ENCODE measurements at places on chromosomes 5 and 9.

DNA sequence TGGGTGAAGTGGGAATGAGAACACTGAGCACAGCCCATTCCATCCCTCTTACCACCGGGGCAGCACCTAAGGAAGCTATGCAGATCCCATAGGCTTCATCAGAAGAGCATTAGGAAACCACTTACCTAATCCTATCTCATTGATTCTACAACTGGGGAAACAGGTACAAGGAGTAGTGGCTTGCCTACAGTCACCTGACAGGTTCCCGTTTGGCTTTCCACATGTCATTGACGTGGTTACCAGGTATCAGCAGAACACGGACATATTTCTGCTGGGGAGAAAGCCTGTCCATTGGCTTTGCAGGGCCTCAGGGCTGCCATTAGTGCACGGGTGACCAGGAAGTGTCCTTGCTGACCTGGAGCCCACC, 11.3 kb downstream of the AFAP1L1 start:
- DNase-seq, result no peak

DNA sequence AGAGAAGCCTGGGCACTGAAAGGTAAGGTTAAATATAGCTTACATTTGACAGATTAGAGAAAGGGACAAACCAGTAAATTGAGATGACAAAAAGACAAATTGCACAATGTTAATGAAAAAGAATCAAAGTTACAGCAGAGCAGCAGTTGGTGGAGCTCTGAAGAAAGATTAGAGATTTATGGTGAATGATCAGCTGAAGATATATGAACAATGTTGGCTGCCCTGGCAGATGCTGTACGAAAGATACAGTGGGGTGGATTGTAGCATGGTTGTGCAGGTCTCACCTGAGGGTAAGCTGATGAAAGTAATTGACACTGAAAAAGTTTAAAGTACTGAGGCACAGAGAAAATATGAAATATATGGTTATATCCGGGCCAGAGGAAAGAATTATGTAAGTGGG, 492.1 kb downstream of the ARHGEF28 start:
- no peak for DNase-seq

- DNase-seq, result no peak
These were observed 26.9 kb downstream of the DAP start for GRCh38 chr5:10734037-10734709.

DNA sequence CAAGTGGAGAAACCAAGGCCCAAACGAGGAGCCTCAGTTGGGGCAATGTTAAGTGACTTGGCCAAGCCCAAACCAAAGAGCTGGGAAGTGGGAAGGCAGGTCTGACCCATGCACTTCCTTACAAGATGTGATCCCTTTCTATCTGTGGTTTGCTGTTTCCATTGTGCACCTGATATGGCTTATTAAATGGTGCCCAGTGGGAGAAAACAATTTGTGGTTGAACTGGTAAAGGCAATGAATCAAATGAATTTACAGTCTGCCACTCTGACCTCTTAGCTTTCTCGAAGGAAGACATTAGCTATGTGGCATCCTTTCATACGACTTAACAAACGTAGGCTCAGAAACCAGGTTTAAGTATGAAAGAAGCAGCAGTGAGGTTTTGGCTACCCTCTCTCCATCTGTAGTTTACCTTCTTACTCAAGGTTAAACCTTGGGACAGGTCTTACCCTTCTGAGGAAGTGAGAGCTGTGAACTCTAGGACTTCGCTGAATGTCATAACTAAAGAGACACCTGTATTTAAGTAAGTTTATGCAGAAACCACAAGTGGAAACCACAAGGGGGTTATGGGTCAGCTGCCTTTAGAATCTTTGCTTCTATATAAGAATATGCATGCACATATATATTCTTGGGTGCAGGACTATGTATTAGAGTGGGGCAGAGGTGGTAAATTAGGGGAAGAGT, 100.5 kb upstream of the SPATA31D4 start:
- DNase-seq, result no peak

DNA sequence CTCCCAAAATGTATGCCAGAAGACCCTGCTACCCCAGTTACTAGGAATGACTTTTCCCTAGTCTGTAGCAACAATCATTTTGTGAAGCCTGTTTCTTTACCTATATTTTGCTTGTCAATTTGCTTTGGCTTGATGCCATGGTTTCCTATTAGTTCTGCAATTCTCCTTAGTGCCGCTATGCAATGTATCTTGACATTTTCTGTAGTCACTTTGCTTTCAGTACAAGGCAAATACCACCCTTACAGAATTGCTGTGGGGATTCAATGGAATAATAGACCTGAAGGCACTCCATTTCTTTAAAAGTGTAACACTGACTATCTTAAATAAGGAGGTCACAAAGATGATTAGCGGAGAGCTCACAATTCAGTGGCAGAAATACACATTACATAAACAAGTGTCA, 291.1 kb downstream of the NR2F1-AS1 start:
- DNase-seq, result no peak

GRCh38 chr5:53642061-53642460, 81.6 kb downstream of the NDUFS4 start:
- no peak for DNase-seq

- no peak for DNase-seq
These were observed 798.8 kb downstream of the CDH9 start for GRCh38 chr5:26239588-26239987.

GRCh38 chr5:15887093-15887492, 292.5 kb downstream of the MARCHF11 start:
- no peak for DNase-seq

DNA sequence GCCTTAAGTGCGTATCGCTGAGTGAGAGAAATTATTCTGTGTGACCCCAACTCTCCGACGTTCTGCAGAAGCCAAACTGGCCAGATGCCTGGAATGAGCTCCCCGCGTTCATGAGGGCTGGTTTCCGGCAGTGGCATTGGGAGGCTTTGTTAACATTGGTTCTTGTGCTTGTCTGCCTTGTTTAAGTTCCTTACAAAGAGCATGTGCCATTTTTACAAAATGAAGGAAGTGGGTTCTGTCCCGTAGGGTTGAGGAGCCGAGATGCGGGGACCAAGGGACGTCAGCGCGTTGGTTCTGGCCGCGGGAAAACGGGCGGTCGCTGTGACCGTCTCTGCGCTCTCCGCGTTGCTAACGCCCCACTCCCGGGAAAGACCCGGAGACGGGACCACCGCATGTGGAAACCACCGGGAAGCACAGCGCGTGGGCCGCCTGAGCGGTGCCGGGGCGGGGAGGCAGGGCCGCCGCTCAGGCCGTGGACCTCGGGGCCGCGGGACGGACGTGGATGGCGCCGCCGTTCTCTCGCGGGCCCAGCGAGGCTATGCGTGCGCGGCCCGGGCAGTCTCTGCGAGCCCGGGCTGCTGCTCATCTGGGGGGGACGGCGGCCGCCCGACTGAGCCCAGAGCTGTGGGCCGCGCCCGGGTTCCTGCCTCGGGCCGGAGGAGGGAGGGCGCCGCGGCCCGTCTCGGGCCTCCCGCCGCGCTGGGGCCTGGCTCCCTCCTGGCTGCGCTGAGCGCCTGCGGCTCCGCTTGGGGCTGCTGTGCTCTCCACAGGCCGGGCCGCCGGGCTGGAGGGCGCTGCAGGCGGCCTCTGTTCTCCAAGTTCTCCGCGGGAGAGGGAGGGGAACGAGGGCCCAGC, 13.4 kb downstream of the RABL6 start:
- no peak for DNase-seq

GRCh38 chr9:75754080-75754479, 136.4 kb upstream of the PCSK5 start:
- no peak for DNase-seq

GRCh38 chr5:135462304-135462703, 10.2 kb upstream of the TIFAB start:
- DNase-seq, result no peak

DNA sequence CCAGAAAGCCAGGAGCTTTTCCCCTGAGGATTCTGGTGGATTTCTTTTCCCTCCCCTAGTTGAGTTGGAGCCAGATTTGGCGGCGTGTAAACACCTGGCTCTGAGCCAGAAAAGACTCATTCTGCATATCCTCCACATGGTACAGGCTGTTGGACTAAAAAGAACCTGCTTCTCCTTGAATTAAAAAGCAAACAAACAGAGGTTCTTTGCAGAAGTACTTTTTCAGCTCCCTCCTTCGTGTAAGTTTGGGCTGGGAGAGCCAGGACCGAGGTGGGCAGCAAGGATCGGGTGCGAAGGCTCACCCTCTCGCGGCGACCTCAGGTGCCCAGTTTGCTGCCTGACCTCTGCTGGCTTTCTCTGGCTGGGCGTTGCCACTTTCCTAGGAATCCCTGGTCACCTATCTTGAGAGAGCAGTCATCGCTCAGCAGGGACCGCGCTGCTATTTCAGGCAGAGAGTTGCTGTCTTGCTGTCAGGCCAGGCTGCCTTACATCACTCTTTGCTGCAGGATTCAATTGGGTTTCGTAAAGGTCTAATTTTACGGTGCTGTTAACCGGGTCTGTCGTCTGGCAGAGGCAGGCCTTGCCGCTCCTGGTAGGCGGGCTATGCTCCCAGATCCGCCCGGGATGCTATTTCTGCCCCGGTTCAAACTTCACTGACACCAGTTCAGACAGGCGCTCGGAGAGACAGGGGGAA, 3.2 kb downstream of the PAPPA start:
- DNase-seq, result no peak

GRCh38 chr5:157581901-157582300, 6.3 kb upstream of the ADAM19 start:
- DNase-seq, result no peak

GRCh38 chr9:121271368-121272341, 3.7 kb downstream of the GSN start:
- no peak for DNase-seq

GRCh38 chr9:127917603-127918002, 762 bp upstream of the ST6GALNAC4 start:
- DNase-seq, result no peak

DNA sequence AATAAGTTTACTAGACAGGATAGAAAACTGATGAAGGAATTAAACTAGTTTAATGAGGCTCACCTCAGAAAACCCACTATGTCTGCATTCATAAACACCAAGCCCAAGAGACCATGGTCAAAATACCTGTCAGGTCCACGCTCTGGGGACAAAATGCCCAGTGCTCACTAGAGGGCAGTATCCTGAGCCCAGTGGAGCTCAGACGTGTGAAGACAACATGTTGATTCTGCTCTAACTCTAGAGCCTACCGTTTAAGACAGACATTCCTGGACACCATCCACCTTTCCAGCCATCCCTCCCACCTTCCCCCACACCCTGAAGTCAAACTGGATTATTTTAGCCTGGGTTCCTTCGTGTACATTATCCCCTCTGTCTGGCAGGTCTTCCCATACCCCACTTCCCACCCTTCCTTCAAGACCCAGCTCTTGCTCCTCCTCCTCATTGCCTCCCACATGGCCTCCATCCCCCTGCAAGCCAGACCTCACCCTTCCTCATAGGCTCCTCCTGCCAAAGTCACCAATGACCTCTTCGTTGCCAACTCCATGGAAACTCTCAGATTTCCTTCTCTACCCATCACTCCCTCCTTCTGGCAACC, 142.3 kb upstream of the FSTL4 start:
- no peak for DNase-seq

GRCh38 chr5:131965826-131966415, 20.5 kb upstream of the MEIKIN start:
- DNase-seq, result no peak

DNA sequence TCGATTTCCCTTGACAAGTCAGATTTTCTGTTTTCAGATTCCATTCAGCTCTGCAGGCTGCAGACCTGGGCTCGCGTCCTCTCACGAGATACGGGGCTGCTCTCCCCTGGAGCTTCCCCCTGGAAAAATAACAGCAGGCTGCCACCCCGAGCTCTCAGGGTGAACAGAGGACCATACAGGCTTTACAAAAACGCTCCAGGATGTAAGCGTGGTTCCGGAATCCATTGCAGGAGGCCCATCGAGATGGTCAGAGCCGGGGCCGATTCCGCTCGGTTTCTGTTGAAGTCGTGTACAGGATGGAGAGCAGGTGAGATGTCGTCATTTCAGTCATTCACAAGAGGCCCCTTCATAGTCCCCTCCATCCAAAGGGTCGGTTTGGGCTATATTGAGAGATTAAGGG, 297.7 kb upstream of the IRX4 start:
- DNase-seq, result no peak

DNA sequence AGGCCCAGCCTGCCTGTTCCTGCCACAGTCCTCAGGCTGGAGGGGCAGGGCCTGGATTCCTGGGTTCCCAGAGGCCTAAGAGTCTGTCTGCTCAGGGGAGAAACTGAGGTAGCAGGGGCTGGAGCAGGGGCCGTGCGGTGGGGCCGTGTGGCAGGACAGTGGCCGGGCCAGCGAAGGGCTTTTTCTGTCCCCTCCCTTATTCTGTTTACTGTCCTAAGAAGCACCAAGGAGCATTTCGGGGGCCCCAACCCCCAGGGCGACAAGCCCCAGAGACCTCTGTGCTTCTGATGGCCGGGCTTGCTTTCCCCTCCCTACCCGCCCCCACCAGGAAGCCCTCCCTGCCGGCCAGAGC, 6.8 kb upstream of the ASB6 start:
- DNase-seq, result no peak

GRCh38 chr5:173909199-173909598, 21.1 kb downstream of the CPEB4 start:
- no peak for DNase-seq

DNA sequence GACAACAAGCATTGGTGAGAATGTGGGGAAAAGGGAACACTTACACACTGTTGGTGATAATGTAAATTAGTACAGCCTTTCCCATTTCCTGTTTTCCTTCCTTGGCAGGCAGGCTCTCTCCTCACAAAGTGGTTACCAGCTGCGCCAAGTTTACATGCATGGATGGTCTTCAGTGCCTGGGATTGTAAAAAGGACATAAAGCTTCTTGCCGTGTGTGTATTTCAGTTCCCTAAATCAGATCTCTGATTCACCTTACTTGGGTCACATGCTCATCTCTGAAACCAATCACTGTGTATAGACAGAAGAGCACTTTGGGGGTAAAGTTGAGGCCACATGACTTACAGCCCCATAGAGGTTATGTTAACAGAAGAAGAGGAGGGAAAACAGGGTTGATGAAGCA, 92.8 kb downstream of the CAVIN4 start:
- no peak for DNase-seq

DNA sequence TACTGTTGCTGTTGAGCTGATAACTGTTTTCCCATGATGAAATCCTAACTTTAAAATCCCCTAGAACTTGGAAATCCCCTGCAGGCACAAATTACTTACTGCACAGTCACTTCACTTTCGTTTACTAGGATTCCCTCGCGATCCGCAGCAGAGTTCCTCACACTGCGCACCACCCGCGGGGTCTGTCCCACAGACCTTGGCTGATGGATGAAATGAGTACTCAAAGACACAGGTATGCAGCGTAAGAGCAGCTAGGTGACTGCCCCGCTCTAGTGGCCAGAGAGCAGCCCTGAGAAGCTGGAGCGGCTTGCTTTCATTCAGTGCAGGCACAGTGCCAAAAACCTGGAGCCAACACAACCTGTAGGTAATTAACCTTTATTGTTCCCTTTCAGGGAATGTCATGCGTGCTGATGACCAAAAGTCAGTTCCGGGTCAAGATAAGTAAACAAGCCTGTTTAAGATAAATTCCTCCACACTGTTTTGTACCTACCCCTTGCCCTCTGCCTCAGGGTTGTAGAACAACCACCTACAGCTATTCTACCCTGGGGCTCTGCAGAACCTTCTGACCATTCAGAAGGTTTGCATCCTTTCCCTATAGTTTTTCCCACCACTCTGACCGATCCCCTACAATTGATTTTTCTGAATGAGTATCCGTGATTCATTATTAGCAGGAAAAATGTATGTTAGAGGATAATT, 191.2 kb downstream of the CDH9 start:
- no peak for DNase-seq

GRCh38 chr5:149938791-149939358, 5.7 kb downstream of the PDE6A start:
- no peak for DNase-seq

GRCh38 chr5:58259685-58260152, 200.2 kb downstream of the PLK2 start:
- DNase-seq, result no peak

- peak; percentile 9 for DNase-seq
These were observed 93.2 kb downstream of the ZFAND5 start for GRCh38 chr9:72271613-72272478.

Measured in stimulated activated CD8-positive, alpha-beta memory T cell treated with anti-CD3 and anti-CD28 coated beads, Interleukin-2, amount 100 ng/mL, for 1 hour (primary cell).